ENCODE measurements at places on chromosomes 16 and 17.

GRCh38 chr17:67765623-67766022, 47.9 kb downstream of the NOL11 start:
- DNase-seq, result no peak

GRCh38 chr17:10144982-10145381, 53.4 kb downstream of the GAS7 start:
- no peak for DNase-seq

GRCh38 chr16:50393416-50393815, 24.6 kb upstream of the BRD7 start:
- DNase-seq, result no peak

GRCh38 chr16:86512301-86512859, 2.1 kb downstream of the FOXF1 start:
- no peak for DNase-seq

DNA sequence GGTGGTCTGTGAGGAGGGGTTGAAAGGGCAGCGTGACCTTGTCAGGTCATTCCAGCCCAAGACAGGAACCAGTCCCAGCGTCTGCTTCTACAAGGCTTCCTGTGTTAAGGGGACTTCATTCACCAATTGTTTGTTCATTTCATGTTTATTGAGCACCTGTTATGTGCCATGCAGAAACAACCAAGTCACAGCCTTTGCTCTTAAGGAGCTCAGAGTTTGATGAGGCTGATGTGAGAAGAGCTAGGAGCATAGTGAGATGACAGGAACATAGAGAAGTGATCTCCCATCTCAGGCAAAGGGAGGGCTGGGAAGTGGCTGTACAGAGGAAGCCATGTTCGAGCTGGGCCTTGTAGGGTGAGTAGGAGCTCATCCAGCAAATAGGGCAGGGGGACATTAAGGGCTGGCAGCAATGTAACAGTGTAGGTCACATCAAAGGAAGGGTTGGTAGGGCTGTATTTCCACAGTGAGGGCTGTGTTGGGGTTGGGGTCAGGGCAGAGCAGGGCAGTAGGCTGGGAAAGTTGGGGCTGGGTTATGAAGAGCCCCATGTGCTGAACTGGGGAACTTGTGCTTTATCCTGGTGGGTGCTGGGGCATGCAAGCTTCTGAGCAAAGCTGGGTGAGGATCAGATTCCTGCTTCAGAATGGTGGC, 79.8 kb downstream of the ARHGAP23 start:
- DNase-seq, result no peak

DNA sequence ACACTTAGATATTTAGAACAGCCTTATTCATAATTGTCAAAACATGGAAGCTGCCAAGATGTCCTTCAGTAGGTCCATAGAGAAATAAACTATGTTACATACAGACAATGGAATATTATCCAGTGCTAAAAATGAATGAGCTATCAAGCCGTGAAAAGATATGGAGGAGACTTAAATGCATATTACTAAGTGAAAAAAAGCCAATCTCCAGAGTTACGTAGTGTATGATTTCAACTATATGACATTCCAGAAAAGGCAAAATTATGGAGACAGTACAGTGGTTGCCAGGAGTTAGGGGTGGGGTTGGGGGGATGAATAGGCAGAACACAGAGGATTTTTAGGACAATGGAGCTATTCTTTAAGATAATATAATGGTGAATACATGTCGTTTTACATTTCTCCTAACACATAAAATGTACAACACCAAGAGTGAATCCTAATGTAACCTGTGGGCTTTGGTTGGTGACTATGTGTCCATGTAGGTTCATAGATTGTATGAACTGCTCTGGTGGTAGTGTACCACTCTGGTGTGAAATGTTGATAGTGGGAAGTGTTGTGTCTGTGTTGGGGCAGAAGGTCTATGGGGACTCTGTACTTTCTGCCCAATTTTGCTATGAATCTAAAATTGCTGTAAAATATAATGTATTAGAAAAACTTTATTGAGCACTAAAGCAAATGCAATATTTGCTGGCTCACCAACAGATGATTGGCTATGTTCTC, 122.6 kb downstream of the USP22 start:
- no peak for DNase-seq

- DNase-seq, result no peak
Measured at GRCh38 chr16:30499284-30499683, 26.7 kb downstream of the ITGAL start.

- DNase-seq, result no peak
Measured at GRCh38 chr17:52149626-52150025, 8.9 kb downstream of the CA10 start.

GRCh38 chr16:75617121-75617520, 6.0 kb downstream of the ADAT1 start:
- DNase-seq, result no peak

GRCh38 chr17:29719469-29719868, 96.8 kb upstream of the CORO6 start:
- no peak for DNase-seq

- DNase-seq, result no peak
Measured at GRCh38 chr17:9817086-9817485, 4.8 kb downstream of the GSG1L2 start.

GRCh38 chr17:71068408-71068750, 899.0 kb downstream of the KCNJ2 start:
- DNase-seq, result no peak

DNA sequence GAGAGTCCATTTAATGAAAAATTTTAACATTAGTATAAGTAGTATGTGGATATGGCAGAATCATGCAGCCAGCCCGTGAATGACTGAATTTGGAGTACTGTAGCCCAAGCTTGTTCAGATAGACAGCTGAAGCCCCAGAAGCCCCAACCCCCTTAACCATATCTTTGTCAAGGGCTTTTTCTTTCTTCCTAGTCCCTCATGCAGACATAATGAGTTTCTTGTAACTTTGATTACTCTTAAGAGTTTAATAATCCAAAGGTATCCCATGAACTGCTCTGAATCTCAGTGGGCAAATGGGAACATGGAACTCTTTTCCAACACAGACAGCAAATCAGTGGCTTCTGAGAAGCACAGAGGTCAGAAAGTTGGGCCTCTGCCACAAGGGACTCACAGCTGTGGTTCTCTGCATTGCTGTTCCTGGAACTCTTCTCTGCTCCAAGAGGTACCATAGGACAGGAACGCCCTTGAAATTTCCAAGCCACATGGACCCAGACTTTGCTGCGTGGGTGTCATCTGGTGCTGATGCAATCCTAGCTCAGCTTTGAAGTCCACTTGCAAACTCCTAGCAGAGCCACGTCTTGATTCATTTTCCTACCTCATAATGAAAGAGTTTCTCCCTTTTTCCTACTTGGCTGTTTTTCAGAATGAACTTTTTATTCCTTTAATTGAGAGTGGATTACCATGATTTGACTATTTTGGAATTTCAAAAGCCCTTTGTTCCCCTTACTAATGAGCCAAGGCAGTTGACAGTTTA, 18.1 kb downstream of the LYRM1 start:
- DNase-seq, result no peak

DNA sequence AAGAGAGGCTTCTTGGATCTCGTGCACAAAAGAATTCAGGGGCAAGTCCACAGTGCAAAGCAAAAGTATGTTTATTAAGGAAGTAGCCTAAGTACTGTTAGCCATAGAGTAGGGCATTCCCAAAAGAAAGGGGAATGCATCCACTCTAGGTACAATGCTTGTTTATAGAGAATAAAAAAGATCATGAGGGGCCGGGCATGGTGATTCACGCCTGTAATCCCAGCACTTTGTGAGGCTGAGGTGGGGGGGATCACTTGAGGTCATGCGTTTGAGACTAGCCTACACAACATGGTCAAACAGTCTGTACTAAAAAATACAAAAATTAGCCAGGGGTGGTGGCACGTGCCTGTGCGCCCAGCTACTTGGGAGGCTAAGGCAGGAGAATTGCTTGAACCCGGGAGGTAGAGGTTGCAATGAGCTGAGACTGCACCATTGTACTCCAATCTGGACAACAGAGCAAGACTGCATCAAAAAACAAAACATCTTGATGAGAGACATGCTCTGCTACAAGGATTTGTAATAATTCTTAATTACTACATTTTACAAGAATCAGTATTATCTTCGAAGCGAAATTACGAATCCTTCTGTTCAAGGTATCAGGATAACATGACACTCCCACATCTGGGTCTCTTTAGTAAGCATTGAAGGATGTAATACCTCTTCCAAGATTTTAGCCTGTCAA, 191.6 kb downstream of the CPPED1 start:
- DNase-seq, result no peak

DNA sequence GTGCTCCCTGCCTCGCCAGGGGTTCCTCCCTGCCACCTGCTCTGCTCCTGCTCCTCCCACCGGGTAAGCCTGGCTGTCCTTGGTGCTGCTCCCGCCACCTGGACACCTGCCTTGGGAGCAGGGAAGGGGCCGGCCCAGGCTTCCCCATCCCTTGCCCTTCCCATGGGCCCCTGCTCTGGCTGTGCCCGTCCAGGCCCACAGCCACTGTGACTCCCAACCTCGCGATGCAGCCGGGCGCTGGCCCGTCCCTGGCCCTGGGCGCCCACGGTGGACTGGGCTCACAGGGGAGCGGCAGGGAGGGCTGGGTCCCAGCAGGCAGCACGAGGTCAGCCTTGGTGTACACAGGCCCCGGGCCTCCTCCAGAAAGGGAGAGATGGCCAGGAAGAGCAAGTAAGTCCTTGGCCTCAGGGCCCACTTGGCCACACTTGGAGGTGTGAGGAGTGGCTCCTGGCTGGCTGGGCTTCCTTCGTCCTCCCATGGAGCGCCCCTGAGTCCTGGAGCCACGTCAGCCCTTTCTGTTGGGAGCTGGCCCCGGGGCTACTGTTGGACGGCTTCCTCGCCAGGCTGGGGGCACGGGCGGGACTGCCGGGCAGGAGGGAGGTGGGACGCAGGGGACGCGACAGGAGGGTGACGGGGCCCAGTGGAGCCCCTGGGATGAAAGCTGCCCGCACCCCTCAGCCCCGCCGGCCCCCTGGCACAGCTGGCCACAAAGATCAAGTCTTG, 15.3 kb downstream of the ENGASE start:
- DNase-seq, result no peak

DNA sequence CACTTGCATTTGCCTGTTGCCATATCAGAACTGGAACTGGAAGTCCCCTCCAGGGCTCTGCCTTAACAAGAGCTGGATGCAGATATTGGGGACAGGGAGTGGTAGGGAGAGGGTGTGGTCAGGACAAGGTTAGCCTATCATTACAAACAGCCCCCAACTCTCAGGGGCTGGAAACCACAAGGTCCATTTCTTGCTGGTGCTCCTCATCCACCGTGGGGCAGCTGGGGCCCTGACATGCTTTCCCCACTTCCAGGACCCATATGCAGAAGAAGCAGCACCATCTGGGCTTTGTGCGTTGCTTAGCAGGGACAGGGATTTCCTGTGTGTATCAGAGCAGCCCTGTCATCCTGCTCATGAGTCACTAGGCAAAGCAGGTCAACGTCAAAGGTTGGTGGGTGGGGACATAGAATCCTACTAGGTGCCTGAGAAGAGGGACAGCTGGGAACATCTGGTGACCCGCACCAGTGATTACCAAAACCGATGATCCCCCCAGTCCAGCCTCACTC, 26.9 kb downstream of the RGS9 start:
- DNase-seq, result no peak

DNA sequence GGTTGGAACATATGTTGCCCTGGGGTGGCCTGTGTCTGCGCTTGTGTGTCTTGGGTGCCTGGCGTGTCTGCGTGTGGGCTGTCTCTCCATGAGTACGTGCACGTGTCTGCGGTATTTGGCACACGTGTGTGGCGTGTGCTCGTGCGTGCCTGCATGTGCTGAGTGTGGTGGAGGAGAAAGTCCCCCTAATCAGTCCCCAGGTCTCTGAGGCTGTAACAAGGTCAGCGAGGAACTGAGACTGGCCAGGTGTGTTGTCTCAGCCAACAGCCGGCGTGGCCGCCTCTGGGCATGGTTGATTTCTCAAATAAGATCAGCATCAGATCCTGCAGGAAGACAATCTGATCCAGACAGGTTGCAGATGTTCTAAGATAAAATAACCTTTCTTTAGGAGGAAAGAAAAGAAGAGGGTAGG, 3.5 kb upstream of the CPNE7 start:
- no peak for DNase-seq

GRCh38 chr16:86082418-86083030, 183.6 kb downstream of the IRF8 start:
- DNase-seq, result no peak

- no peak for DNase-seq
Measured at GRCh38 chr17:16398270-16399267, 16.8 kb upstream of the TRPV2 start.

GRCh38 chr16:73998707-73999106, 297.9 kb upstream of the PSMD7 start:
- DNase-seq, result no peak

- no peak for DNase-seq
Measured at GRCh38 chr17:5780476-5780875, 196.2 kb upstream of the NLRP1 start.

All from AG04449 (cell line).